Testis (tissue), 5 donors: ENCODE measurements at places on chromosomes 12 and 14. TPM values are rescaled to one million over a fixed set of nuclear protein-coding genes. Genes with fewer than 3 reads are reported as not detected.

DNA sequence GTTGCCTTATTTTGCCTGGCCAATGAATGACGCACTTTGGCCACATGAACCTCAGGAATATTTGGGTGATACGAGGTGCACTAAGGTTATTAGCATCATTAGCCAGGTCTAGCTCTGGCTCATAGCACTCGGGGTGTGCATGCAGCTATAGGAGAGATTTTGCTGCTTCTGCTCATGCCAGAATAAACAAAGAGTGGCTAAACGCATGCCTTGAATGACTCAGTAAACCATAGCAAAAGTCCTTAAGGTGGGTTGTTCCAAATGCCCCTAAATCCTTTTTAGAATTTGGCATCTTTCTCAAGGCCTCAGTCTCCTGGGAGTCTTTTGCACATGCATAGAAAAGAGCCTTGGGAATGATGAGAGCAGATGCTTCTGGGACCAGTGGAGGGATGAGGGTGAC lies 343.7 kb upstream of the FKBP4 start:
- no peak for DNase-seq
- no peaks in the 10 kb centered on the region for H3K27me3 ChIP-seq
- H3K4me1 ChIP-seq, result no peaks in the 10 kb centered on the region
- no peaks in the 10 kb centered on the region for H3K36me3 ChIP-seq

- H3K36me3 ChIP-seq, result no peaks in the 10 kb centered on the region
- no peak for DNase-seq
- no peak overlapping the region for H3K4me3 ChIP-seq
- no peaks in the 10 kb centered on the region for H3K4me1 ChIP-seq
- H3K27me3 ChIP-seq, result no peaks in the 10 kb centered on the region
Observed at GRCh38 chr12:96143392-96143791, 50.8 kb upstream of the ELK3 start.

OTUB2 gene
- polyA plus RNA-seq, result 16.8 TPM

SLIRP gene
- polyA plus RNA-seq, result 214 TPM
